Activated CD4-positive, alpha-beta T cell treated with anti-CD3 and anti-CD28 coated beads, Interleukin-2, amount 50 U/mL, for 24 hours (primary cell): ENCODE measurements at places on chromosomes 12 and 14.

DNA sequence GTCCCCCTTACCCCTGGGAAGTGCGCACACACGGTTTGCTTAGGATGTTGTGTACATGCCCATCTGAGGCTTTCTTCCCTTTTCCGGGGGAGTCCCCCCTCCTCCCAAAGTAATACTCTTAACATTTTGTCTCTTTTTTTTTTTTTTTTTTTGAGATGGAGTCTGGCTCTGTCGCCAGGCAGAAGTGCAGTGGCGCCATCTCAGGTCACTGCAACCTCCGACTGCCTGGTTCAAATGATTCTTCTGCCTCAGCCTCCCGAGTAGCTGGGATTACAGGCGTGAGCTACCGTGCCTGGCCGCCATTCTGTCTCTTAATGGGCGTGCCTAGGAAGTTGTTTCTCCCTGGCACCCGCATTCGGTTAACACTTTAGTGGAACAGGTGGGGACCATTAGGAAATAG, 4.5 kb upstream of the GMFB start:
- DNase-seq = no peak

DNA sequence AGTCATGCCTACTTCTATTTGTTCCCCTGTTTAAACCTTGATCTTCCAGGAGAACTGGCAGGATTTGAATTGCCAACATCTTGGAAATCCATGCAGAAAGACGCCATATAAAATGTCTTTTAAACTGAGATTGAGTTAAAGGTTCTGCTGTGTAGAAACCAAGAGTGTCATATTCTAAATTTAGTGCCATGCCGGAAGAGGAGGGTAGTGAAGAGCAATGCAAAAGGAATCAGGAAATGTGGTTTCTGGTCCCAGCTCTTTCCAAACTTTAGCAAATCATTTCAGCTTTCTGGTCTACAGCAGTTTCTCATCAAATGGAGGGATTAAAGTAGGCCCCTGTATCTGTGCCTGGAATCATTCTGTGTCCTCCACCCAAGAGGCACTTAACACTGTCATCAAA, 85.7 kb downstream of the BTG1 start:
- no peak for DNase-seq

DNA sequence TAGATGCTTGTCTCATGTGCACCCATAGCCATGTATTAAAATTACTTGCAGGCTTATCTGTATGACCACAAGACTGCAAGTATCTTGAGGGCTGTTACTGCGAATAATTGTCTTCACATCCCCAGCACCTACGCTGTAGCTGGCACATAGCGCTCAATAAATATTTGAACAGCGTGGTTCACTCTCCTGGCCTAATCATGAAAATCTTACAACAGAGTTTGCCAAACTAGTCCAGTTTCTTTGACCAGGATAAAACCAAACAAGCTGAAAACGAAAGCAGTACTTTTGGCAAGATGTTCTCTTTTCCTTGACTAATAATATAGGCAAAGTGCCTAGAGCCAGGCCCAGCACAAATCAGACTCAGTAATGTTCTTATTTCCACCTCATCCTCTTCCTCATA, 106.7 kb downstream of the RPS29 start:
- no peak for DNase-seq

GRCh38 chr12:16359512-16360491, 12.4 kb downstream of the MGST1 start:
- no peak for DNase-seq

GRCh38 chr14:89178800-89179535, 238.1 kb downstream of the FOXN3 start:
- DNase-seq = no peak

DNA sequence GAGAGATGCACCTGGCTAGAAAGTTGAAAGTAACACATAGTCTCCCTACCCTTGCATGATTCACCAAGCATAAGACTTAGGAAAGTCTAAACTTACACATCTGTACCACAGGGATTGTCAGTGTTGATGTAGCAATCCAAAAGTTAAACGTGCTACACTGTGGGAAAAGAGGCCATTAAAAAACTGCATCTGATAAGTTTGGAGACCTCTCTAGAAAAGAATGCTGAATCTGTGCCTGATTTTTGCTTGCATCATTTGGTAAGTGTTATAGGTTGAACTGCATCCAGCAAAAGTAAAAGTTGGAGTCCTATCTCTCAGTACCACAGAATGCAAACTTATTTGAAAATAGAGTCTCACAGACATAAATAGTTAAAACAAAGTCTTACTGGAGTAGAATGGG, 126.6 kb downstream of the SLC6A15 start:
- DNase-seq = no peak

- DNase-seq = no peak
Observed at GRCh38 chr14:100816950-100817901, 8.7 kb upstream of the MEG3 start.
